AG04450 (cell line): ENCODE measurements at places on chromosomes 2 and 18.

GRCh38 chr2:120964819-120965218 lies 229.2 kb downstream of the GLI2 start:
- no peak for DNase-seq

DNA sequence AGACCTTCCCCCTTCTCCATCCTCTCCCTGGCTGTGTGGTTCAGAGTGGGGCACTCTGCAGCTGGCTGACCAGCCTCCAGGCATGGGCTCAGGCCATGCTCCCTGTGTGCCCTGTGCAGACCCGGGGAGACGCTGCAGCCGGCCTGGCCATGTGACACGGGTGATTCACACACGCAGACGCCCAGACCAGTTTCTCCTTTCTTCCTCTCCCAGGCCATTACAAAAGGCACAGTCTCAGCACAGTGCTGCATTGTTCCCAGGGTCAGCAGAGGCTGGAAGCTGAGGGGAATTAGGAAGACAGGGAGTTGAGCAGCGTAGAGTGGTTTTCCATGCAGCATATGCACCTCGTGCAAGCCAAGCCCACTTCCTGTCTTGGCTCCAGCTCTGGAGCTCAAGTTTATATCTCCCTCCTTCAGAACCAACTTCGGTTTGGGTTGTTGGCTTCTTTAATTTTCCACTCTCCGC lies 288.5 kb downstream of the TNS1 start:
- no peak for DNase-seq

DNA sequence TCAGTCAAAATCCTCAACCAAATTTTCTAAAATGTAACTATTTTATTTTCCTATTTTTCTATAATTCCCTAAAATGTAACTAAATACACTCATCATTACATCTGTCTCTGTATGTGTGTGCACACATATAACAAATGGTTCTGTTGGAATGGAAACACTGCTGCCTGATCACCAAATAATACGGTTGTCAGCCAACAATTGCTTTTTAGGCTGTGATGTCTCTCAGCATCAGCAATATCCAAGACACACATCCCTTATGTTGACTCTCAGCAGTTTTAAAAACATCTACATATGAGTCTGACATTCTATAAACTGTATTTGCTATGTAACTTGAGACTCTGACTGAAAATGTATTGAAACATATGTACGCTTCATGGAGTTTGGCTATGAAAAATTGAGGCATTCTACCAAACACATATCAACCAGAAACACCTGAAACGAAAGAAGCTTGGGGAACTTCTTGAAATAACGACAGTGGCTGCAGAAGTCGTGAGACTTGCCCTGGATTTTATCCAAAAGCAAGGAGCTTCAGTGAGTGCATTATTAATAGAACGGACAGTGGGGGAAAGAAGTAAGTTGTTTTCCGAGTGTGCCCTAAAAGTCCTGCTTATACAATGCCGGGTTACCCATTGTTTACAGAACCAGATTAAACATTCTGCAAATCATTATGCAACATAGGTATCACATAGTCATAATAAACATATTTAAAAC lies 110.2 kb upstream of the ITGB6 start:
- no peak for DNase-seq

GRCh38 chr2:226424971-226425370 lies 374.6 kb downstream of the IRS1 start:
- DNase-seq, result no peak

DNA sequence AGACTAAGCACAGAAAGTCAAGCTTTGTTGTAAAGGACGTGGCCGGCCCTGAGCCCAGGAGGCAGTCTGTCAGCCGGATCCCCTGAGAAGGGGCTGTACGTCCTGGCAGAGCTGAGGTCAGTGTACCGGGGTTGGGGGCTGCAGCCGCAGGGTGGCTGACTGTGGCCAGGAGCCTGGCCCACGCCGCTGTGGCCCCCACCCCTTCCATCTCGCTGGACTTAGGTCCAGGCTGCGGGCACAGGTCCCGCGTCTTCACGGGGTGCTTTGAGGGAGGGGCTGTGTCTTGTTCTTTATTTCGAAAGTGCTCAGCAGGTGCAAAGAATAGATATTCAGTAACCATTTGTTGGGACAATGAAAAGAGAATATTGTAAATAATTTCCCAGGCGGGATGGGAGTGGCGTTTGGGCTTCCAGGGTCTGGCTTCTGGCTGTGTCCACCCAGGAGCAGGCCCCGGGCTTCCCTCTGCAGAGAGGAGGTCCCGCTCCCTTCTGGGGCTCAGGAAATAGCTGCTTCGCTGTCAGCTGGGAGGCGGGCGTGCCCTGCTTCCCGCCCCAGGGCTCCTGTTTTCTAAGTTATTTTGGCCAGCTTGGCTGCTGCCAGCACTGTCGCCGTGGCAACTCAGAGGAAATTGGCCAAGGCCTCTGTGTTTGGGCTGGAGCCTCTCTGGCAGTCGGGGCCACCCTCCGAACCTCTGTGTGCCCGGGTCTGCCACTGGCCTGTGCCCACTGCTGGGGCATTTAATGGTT lies 7.4 kb downstream of the NFATC1 start:
- DNase-seq, result no peak

DNA sequence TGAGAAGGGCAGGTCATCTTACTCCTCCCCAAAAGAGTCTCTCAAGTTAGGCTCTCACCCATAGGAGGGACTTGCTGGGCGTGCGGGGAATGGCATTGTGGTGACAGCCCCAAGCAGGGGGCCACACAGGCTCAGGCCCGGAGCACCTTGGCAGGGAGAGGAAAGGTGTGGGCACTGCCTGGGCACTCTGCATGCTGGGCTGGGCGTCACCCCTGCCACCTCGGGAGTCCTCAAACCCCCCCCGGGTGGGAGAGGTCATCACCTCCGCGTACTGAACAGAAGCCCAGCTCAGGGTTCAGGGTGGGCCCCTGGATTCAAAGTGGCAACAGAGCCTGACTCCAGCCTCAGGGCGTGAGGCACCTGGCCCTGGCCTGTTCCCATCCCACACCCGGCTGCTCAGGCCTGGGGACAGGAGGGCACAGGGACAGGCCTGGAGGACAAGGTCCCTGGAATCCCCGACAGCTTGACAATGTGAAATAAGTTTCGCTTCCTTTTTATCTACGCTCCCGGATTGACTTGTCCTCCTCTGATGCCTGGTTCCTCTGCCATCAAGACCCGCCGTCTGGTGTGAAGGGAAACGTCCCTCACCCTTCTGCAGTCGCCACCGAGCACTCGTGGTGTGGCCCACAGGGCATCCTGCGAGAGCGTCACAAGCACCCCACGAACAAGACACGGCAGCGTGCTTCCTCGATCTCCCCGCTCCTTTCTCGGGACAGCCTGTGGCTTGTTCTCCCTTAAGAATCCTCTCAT lies 97.8 kb downstream of the HDAC4 start:
- DNase-seq, result no peak

GRCh38 chr2:228675091-228675490 lies 493.6 kb upstream of the SPHKAP start:
- DNase-seq, result no peak

GRCh38 chr2:162258686-162259085 lies 15.4 kb upstream of the FAP start:
- no peak for DNase-seq

DNA sequence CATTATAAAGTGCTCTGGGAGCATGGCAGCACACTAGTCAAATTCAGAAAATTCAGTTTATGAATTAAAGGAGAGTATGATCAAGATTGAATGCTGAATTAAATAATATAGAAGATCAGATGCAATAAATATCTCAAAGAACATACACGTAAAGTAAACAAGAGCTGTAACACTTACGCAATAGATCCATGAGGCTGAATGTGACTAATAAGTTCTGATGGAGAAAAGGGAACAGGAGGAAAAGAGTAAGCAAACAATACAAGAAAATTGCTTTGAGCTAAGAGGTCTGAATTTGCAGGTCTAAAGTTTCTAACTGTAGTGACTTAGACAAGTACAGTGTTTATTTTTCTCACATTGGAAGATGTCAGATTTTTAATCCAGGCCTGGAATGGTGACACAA lies 646.7 kb upstream of the ZNF804A start:
- DNase-seq, result no peak

GRCh38 chr2:74845217-74845751 lies 11.4 kb downstream of the HK2 start:
- DNase-seq, result peak; percentile 61

DNA sequence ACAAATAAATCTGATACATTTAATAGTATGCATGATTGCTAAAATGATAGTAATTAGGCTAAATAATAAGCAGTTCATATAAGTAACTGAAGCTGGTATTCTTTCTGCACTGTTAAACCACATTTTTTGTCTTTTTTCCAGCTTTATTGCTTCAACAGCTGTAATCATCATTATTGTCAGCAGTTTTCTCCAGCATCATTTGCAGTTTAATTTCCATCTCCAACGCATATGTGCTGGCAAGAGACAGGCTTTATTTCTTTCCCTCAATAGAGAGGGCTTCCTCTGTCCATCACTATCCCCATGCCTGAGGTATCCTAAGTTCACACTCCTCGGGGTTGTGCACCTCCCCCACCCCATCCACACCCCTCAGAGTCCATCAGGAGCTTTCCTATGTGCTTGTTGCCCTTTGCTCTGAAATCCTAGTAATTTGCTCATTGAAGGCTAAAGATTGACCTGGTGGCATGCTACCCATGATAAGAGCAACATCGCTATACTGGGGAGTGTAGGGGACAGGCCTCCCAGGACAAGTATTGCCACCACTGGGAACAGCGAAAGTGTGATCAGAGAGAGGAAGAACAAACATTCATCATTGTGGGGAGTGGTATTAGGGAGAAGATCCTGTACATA lies 37.1 kb downstream of the B4GALT6 start:
- DNase-seq, result no peak

DNA sequence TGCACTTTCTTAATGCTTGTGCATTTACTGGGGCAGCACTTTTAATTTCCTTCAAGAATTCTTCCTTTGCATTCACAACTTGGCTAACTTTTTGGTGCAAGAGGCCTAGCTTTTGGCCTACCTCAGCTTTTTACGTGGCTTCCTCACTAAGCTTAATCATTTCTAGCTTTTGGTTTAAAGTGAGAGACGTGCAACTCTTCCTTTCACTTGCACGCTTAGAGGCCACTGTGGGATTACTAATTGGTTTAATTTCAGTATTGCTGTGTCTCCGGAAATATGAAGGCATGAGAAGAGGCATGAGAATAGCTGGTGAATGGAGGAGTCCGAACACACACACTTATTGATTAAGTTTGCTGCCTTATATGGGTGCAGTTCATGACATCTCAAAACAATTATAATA lies 354.1 kb downstream of the DLGAP1 start:
- no peak for DNase-seq

GRCh38 chr2:157184161-157184895 lies 73.2 kb upstream of the GALNT5 start:
- DNase-seq, result no peak

DNA sequence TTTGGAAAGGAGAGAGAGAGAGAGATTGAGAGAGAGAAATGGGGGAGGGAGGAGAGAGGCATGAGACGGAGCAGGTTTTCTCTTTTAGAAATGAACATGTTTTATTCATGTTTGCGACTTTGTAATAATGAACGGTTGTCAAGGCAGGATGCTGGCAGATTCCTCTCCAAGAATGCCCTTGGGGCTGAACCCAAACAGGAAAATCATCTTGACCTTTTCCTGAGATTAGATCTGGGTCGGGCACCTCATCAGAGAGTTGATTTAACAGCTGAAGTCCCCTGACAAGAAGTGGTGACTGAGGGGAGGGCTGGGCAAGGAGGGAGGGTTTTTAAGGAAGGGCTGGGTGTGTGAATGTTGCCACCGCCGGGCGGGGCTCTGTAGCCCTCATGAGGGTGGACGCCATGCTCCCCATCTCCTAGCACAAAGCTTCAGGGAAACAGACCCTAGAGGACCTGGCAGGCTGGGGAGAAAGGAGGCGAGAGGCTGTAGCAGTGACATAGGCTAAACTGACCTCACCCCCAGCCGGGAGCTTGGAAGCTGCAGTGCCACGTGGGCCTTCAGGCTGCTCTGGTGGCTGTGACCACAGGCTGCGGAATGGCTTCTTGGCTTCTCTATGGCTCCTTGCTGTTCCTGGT lies 60.0 kb downstream of the LIPG start:
- no peak for DNase-seq

GRCh38 chr2:135792401-135793150 lies 44.4 kb downstream of the LCT start:
- DNase-seq, result no peak

GRCh38 chr2:119696494-119697030 lies 17.6 kb downstream of the TMEM177 start:
- DNase-seq, result no peak

DNA sequence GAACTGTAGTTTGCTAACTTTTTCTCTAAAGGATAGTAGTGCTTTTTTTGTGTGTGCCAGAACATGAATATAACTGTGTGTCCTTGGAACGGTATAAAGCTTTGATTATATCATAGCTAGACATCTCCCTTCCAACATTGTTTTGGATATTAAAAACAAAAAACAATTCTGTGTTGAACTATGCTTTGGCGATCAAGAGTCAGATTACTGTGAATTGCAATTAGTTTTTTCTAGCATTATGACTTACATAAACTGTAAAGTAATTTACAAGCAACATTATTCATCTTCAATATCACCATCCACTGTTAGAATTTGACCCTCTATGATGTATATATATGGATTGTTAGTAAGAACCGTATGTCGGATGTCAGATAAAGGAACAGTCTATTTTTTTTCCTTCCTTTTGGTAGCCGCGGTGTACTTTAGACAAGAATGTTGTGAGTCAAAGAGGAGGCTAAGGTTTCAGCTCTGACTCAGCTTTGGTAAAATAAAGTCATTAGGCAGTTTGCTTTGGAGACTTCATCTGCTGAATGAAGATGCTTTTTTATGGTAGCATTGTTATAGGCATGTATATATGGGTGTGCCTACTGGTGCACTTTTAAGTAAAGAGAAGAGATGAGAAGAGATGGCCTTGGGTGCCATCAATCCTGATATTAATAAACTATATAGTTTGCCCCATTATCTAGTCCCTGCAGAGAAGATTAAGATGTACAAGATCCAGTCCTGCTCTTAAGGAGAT lies 76.4 kb downstream of the LTBP1 start:
- peak; percentile 72 for DNase-seq

GRCh38 chr2:175064797-175065196 lies 59.6 kb upstream of the CHN1 start:
- no peak for DNase-seq

GRCh38 chr18:28065793-28066186 lies 111.1 kb downstream of the CDH2 start:
- DNase-seq, result no peak

DNA sequence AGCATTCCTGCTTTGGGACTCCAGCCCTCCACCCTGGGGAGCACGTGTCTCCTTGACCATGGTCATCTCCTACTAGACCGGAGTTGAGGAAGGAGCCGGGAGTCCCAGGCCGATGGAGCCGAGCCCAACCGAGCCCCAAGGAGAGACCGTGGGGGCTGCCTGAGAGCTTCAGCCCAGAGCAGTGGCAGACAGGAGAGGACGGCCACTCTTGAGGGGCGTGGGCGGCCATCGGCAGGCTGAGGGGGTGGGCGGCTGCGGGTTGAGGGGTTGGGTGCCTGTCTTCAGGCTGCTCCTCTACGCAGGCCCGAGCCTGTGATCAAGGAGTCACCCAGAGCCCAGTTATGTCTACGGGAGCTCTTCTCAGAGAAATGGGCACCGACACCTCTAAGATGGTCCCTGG lies 158.7 kb downstream of the PXDN start:
- no peak for DNase-seq

DNA sequence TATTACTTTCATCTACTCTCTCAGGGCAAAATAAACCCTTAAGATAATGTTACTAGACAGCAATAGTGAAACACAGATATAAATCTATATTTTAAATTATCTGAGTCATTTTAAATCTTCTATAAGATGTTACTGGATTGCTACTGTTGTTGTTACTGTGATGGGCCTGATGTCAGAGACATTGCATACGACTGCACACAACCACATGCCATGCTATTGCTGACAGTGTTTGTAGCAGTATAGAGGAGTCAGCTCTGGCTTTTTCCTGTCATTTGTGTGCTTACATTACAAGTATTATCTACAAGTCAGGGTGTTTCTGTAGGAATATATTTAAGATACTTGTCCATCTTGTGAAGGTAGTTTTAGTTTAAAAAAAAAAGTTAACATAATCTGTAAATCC lies 63.9 kb downstream of the CCDC148 start:
- DNase-seq, result no peak
